Suppressor macrophage (primary cell): ENCODE measurements at places on chromosomes 1 and 21.

DNA sequence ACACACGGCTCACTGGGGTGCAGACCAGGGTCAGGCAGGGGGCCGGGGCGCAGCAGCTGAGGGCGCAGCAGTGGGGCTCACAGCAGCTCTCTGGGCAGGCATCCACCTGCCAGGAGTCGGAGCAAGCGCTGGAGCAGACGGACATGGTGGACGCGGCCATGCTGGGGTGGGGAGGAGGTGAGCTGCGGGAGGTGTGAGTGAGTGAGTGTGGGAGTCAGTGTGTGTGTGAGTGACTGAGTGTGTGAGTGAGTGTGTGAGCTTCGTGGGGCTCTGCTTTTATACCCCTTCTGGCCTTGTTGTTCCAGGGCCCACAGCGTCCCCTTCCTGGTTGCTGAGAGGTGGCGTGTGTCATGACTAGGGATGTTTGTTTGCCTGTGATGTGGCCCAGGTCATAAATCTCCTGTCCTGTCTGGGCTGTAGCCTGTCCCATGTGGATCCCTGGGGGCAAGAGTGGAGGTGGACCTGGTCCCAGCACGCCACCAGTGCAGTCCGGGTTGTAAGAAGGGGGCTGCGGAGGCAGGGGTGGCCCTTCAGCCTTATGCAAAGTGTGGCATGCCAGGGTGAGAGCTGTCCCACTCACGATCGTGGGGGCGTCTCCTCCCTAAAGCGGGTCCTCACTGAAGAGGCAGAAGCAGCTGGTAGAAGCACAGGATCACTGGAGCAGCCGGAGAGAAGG lies at the start of gene KRTAP10-1:
Gene KRTAP10-1, minus strand, starts transcription at position 205 of the 676 bp plus-strand sequence. Its CDS starts 45 bp downstream, at position 160.
- no peak for DNase-seq

- DNase-seq, result no peak
Measured at GRCh38 chr21:31136891-31137290, 98.6 kb upstream of the KRTAP19-8 start.

DNA sequence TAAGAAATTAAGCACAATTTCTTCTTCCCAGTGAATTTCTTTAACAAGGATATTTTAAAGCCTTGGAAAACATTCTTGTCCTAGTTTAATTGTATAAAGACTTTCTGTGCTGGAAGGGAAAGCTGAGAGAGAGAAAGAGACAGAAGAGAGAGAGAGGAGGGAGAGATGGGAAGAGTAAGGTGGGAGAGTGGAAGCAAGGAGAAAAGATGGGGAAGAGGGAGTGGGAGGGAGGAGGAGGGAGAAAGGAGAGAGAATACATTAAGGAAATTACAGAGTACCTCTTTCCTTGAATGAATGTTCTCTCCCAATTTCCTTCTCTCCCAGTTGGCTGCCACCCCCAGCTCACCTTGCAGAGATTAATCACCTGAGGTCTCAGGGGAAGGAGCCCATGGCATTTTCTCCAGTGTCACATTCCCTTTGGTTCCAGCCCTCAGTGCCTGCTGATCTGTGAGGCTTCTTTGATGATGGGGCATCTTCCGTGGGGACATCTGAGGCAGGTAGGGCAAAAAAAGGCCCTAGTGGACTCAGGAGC lies 32.4 kb upstream of the KCNA10 start:
- no peak for DNase-seq

DNA sequence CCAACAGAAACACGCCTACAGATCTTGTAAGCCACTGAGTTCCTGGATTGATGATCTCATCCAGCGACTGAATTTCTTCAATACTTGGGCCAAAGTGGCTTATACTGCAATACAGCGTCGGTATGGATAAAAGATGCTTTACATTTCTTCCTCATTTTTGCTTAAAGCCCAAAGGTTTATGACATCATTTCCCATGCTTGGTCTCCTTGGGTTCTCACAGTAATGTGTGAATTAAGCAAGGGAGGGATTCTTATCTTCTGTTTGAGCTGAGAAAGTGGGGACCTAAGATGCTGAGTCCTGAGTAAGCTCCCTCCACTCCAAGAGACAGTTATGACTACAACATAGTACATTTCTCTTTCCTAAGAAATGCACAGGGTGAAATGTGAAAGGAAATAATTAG lies 39.5 kb downstream of the LBR start:
- DNase-seq, result no peak

- DNase-seq, result no peak
Measured at GRCh38 chr1:230332575-230333066, 93.5 kb downstream of the PGBD5 start.

DNA sequence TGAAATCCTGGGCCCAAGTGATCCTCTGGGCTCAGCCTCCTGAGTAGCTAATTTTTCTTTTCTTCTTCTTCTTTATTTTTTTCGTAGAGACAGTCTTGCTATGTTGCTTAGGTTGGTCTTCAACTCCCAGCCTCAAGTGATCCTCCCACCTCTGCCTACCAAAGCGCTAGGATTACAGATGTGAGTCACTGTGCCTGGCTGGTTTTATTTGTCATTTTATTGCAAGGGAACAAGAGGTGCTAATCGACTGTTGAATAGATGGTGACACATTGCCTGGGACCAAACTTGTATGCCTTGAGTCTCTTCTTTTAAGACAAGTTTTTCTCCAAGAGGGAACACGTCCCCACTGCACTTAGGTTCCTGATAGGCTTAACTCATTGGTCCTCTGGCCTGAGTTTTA lies 20.0 kb upstream of the KLHDC8A start:
- no peak for DNase-seq
